RWPE1 (cell line): ENCODE measurements at places on chromosomes 2 and 18.

GRCh38 chr2:46925474-46926351, 10.1 kb upstream of the MCFD2 start:
- peak; percentile 46 for DNase-seq

GRCh38 chr2:189684811-189685210, 10.3 kb downstream of the ANKAR start:
- no peak for DNase-seq

- DNase-seq: no peak
Observed at GRCh38 chr2:168568476-168569267, 112.6 kb downstream of the CERS6 start.

DNA sequence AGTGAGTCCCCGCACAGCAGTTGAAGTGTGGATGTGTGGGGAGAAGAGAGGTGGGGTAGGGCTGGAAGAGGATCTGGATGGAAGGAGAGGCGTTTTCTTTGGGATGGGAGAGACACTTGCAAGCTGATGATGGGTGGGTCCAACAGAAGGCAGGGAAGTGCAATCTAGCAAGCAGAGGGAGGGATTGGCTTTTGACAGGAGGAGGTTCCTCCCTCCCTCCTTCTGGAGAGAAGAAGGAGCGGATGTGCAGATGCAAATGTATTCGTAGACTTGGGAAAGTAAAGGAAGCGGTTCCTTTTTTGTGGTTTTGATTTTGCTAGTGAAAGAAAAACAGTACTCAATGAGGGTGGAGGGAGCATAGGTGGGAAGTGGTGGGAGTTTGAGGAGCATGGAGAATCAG, 48.9 kb downstream of the LAMA3 start:
- DNase-seq: no peak

DNA sequence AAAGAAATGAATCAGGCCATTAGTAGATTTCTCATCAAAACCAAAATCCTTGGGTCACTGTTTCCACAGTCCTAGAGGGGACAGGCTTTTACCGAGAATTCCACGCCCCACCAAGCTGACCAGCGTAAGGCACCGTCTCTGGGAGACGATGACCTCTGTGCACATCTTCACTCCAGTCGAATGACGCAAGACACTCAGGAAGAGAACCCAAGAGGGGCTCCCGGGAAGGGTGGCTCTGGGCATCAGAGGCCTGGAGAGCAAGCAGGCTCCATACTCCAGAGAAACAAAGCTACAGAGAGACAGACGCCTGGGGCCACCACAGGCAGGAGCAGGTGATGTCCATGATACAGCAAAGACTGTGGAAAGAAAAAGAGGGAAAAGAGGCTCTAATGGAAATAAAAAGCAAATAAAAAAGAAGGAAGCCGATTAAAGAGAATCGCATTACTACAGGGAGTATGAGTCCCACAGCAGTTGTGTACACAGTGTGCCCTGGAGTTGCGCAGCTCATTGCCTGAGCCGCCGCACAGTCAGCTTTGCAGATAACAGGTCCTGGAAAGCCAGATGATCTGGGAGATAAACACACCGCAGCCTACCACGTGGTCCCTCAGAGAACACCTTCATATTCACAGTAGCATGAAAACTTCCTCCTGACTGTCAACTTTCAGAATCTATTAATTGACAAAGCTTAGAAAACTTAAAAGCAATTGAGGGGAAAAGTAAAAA, 572.7 kb upstream of the SALL3 start:
- no peak for DNase-seq

DNA sequence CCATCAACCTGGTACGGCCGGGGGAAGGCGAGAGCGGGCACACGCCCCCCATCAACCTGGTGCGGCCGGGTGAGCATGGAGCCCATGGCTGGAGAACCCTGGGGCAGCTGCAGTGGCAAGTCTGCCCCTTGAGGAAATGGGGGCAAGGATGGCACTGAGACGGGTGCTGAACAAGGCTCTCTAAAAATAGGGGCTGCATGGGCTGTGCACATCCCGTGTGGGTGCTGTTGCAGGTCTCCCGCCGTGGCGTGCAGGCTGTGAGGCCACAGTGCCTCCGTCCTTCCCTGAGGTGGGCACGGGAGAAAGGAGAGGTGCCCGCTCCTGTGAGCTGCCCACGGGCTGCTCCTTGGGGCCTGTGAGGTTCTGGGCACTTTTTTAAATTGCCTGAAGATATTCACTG, 99.2 kb downstream of the NFATC1 start:
- DNase-seq: no peak

DNA sequence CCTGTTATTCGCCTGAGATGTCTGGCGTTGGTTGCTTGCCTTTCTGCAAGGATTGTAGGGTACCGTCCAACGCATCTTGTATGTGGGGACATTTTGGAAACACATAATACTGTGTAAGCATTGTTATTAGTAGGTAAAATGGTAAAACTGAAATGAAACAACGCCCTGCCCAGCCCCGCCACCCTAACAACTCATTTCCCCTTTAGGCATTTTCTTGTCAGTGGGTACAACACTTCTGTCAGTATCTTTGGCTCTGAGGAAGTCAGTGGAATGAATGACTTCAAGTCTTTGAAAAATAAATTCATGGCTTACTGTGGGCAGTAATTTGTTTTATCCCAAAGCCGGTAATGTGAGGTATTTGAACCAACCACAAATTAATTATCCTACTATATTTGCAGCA, 86.0 kb downstream of the FMNL2 start:
- DNase-seq: no peak

DNA sequence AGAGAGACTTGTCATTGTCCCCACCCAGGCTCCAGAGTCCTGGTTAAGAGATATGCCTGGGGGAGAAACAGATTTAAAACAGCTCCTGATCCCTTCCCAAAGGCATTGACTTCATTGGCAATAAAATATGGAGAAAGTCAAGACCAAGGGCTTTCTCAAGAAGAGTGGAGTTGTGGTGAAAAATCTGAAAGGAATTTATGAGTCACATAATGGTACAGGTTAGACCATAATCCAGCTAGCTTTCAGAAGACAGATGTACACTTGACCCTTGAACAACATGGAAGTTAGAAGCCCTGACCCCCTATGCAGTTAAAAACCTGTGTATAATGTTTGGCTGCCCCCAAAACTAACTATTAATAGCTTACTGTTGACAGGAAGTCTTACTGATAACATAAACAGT, 599.1 kb upstream of the SOX11 start:
- no peak for DNase-seq

- no peak for DNase-seq
Observed at GRCh38 chr2:58350484-58350883, 109.4 kb upstream of the FANCL start.

DNA sequence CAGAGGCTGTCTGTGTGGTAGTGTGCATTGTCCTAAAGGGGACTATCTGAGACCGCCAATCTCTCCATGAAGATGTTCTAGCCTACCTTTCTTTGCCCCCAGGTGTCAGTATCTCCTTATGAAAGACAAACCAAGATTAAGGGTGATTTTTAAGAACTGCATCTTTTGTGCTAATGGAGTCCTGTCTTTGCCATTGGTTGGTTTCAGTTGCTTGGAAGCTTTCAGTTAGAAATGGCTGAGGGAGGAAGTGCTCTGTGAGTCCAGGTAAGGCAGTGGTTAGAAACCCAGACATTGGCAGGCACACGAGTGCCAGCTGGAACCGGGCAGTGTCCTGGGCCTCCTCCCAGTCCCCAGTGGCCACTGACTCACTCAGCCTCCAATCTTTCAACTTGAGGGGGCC, 111.3 kb downstream of the DOCK10 start:
- DNase-seq: no peak

DNA sequence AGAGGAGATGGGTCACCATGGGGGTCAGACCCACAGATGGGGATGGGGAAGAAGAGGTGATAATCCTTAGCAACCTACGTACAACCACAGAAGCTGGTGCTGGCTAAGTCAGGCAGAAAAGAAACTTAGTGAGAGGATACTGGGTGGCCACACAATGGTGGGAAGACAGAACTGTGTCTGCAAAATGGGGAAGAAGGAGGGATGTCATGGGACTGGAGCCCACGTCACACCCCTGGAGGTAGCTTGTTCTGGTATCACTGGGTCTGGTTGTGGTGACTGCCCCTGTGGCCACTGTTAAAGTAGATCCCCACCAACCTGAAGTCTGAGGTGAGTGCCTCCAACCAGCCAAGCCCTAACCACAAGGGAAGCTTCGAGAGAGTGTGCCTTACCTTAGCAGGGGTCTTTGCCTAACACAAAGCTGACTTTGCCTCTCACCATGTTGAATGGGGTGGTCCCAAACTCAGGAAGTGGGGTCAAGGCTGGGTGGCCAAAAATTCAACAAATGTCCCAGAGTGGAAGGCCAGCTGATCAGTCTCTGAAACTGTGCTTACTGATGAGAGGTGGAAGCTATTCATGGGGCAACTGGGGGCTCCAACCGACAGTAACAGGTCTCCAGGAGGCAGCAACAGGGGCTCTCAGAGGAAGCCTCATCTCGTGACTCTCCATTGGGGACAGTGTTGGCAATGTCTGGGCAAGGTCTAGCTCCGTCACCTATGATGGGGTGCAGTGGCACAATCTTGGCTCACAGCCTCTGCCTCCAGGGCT, 64.8 kb upstream of the SLC1A4 start:
- DNase-seq: no peak

- DNase-seq: no peak
Observed at GRCh38 chr2:28216331-28216730, 176.3 kb upstream of the FOSL2 start.

DNA sequence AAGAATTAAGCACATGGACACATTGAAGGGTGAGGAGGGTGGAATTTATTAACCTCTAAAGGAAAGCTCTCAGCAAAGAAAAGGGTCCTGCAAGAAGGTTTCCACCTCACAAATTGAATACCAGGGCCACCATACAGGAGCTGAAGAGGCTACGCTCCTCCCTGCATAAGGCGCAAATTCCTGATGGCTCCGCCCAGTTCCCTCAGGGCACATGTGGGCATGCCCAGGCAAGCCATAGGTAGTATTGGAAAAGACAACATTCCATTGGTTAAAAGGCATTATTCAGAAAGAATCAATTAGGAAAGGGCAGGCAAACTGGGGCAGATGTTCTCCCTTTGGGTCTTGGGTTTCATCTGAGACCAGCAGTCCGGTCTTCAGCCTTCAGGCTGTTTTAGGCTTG, 161.2 kb downstream of the PTPRM start:
- no peak for DNase-seq

GRCh38 chr2:200104015-200104414, 148.6 kb downstream of the MAIP1 start:
- no peak for DNase-seq

- no peak for DNase-seq
Observed at GRCh38 chr2:159094173-159094737, 125.8 kb downstream of the TANC1 start.

- DNase-seq: no peak
Observed at GRCh38 chr2:101253703-101254450, 1.2 kb downstream of the CNOT11 start.

- DNase-seq: no peak
Observed at GRCh38 chr2:10328670-10329579, 26.2 kb downstream of the HPCAL1 start.

DNA sequence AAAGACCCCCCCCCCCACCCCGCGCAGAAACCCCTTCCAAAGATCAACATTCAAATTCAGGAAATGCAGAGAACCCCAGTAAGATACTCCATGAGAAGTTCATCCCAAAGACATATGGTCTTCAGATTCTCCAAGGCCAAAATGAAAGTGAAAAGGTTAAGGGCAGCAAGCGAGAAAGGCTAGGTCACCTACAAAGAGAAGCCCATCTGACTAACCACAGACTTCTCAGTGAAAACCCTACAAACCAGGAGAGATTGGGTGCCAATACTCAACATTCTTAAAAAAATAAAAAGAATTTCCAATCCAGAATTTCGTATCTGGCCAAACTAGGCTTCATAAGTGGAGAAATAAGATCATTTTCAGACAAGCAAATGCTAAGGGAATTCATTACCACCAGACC, 175.2 kb downstream of the RND3 start:
- no peak for DNase-seq

DNA sequence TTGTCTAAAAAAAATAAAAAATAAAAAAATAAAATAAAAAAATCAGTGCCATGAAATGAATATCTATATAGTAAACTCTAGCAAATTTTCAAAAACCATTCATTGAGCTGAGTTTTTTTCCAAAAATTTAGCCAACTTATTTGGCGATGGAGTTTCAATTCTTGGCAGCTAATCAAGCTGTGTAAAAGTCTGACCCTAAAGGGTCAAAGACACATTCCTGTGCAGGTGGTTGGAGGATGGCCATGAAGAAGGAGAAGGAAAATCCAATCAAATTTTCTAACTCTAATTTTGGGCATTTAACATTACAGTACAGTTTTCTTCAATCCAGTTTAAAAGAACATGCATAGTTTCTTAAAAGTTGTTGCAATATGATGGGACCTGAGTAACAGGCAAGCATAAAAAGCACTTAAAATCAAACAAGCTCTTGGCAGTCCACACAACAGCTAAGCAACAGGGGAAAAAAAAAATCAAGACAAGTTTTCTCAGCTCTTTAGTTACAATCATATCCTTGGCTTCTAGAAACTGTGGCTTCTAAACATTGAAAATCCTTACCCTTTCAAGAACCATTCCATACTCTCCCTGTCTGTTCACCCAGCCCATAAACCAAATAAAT, 54.5 kb downstream of the ACVR1 start:
- DNase-seq: no peak

DNA sequence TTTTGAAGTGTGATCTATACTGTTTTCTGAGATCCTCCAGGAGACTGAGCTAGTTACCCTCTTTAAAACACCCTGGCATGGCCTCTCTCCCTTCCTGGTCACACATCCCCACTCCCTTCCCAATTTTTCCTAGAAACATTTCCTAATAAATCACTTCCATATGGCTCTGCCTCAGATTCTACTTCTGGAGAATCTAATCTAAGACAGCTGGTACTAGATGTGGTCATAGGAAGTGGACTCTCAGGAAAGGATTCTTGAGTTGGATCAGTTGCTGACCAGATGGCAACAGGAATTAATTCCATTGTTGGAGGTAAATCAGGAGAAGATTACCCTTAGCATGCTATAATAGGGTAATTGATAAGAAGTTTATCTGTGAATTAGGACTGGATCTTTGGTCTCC, 310.5 kb downstream of the SATB2 start:
- no peak for DNase-seq

GRCh38 chr2:197121756-197122385, 188.7 kb downstream of the ANKRD44 start:
- DNase-seq: no peak

- no peak for DNase-seq
Observed at GRCh38 chr2:161044921-161045320, 115.3 kb upstream of the TANK start.

DNA sequence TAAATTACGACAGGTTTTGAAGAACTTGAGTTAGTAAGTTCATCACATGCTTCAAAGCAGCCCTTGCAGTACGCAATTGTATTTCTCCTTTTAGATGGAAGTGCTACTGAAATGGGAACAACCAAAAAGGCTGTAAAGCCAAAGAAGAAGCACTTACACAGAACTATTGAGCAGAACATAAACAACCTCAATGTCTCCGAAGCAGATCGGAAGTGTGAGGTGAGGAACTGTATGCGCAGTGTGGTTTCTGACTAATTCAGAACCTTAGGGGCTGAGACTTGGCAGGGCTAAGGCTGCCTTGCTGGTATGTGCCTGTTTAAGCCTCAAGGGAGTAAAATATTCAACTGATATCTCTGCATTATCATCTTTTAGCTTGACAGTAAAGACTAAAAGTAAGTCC, 8.4 kb downstream of the NCAPH start:
- no peak for DNase-seq

- peak; percentile 8 for DNase-seq
Observed at GRCh38 chr2:195683174-195683573, 26.1 kb downstream of the SLC39A10 start.
